ENCODE measurements at places on chromosomes 11 and 22.

DNA sequence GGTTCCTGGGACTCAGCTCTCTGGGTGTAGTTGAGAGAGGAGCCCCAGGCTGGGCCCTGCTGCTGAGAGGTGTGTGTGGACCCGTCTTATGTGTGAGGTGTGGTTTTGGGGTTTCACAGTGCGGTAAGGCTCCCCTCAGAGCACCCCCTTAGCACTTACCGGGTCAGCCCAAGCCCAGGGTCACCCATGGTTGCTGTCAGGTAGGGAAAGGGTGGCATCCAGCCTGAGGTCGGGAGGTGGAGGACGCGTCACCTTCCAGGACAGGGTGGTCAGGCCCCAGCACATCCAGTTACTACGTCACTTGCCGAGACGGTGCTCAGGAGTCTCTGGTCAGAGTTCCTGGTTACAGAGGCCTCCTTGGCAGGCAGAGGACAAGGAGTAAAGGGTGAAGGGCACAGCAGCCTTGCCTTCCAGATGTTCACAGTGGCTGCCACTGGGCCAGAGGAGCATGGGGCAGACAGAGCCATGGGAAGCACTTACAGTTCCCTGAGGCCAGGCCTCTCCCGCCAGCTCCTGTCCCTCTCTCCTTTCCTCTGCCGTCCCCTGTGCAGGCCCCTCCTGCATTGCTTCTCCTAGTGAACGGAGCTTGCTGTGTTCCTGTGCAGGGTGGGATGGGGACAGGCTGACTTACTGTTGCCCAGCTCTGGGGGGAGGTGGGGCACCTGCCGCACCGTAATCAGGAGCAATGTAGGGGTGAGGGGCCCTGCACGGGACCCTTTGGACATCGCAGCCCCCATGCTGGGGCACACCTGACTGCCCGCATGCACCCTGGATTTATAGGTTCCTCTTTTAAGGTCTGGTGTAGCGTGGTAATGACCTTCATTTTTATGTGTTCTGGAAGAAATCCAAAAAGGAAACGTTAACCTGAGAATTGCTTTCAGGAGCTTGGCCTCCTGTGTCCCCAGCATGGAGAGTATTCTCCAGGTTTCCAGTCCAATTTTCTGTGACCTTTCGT, 285.9 kb downstream of the TBC1D22A start:
- no peak for DNase-seq

- no peak for DNase-seq
Measured at GRCh38 chr11:25943777-25944661, 387.9 kb upstream of the ANO3 start.

- DNase-seq = no peak
Measured at GRCh38 chr11:99918761-99919160, 768.3 kb upstream of the ARHGAP42 start.

DNA sequence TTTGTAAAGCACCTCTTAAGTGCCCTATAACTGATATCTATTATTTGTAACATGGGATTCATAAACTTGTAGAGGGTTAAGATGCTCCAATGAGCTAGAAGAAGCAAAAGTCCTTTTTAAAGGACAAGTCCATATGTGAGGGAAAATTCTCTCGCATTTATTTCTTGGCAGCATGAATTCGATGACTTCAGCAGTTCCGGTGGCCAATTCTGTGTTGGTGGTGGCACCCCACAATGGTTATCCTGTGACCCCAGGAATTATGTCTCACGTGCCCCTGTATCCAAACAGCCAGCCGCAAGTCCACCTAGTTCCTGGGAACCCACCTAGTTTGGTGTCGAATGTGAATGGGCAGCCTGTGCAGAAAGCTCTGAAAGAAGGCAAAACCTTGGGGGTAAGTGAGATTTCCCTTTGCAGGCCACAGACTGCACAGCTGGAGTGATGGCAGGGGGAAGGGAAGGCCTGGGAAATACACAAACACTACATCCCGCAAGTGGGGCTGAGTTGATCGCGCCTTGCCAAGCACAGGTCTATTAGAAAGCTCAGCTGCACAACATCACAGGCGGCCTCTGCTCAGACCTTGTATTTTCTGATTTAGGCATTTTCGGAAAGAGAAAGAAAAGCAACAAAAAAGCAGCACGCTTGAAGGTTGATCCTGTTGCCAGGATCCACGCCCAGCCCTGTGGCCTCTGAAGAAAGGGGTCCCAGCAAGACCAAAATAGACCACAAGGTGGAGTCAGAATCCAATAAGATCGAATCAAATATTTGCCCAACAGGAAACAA, 1.5 kb downstream of the MS4A8 start:
- DNase-seq = no peak

DNA sequence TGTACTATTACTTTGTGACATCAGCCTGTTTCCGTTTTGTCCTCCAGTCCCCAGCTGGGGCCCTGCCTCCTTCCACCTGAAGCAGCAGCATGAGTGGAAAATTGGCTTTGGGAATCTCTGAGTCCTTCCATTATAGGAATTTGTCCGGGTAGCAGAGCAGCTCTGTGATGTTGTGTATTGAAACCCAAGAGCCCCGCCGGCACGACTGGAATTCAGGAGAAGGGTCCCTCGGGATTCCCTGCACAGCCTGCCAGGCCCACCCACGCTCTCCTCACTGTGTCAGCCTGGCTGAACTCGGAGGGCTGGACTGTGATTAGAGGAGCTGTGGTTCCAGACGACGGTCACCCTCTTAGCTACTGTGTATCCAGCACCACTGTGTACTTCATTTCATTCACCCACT, 18.8 kb upstream of the TSPAN18 start:
- no peak for DNase-seq

DNA sequence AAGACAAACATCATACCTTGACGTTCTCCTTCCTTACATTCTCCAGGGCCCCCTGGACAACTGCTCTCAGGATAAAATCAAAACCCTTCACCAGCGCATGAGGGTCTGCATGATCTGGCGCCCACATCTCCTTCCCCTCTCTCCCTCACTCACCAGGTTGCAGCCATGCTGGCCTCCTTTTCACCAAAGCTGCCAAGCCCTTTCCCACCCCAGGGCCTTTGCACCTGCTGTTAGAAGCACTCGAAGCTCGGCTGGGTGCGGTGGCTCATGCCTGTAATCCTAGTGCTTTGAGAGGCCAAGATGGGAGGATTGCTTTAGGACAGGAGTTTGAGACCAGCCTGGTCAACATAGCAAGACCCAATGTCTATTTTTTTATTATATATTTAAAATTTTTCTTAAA, 56.1 kb upstream of the NUP50 start:
- no peak for DNase-seq

DNA sequence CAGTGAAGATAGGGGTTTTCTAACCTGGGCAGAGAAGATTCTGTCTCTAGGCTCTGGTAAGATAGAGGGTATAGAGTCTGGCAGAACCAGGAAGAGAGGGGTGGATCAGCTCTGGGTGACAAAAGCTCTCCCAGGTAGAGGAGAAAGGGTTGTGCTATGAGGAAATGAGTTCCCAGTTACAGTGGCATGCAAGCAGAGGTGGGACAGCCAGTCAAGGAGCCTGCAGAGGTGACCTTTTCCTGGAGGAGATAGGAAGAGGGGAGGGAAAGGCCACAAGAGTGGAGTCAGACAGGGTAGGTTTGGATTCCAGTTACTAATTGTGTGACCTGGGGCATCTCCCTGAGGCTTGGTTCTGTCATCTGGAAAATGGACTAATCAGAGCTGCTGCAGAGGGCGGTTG, 3.4 kb upstream of the CAPN5 start:
- no peak for DNase-seq

DNA sequence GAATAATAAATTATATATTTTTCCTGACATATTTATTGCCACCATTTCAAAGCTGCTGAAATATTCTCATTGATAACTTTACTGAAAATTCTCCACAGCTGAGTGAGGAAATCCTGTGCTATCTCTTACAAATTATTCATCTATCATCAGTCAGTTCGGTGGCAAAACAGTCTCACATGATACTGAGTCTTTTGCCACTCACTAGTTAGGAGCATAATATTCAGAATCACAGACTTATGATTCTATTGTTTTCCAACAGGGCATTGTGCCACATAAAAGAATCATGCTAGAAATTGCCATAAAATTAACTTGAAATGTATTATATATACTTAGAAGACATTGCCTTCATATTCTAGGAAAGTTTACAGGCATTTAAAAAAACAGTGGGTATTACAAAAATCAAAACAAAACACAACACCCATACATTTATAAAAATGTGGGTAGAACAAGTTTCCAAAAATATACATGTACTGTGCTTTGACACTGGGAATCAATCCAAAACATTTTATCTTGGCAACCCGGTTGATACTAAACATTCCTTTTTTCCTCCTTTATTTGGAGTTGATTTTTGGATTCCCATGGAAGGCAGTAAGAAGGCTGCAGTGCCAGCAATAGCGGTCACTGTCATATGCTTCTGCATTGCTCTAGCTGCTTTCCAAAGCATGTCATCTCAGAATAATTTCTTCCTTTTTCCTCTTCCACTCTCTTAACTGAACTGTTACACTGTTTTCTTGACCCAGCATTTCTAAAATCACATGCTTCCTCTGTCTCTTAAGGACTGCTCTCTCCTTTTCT, 42.5 kb downstream of the ATG16L2 start:
- DNase-seq = no peak

GRCh38 chr22:19806213-19807160, 45.9 kb downstream of the TBX1 start:
- DNase-seq = no peak

DNA sequence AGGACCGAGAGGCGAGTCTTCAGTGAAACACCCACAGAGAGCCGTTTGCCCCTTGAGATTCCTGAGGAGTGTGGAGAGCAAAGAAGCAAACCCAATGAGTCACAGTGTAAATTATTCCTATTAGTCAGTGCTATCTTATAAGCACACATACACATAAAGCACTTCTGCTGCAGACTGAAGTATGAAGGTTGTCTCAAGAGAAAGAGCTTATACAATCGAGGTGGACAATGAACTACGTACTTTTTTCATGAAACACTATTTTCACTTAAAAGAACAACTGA, 37.3 kb downstream of the GALNT18 start:
- no peak for DNase-seq

DNA sequence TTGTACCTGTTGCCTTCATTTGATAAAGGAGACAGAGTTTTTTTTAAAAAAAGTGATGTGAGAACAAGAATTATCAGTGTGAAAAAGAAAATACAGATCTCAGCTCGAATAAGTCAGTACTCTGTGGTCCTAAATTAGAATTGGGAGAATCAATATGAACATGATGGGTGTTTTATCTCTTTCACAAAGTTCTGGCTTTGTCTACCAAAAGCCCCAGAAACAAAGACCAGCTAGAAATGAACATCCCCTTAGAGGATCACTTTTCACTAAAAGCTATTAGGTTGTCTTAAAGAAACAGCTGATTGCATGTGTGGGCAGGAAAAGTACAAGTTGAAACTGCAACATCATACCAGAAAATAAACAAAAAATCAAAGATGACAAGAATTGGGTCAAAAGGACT, 8.4 kb upstream of the ST14 start:
- DNase-seq = no peak
